Spinal cord (tissue), 10 donors: ENCODE measurements at places on chromosomes 1 and 21.

GRCh38 chr21:42343963-42344510 lies 6.8 kb downstream of the TFF2 start:
- DNase-seq, result no peak

- DNase-seq, result no peak
These were observed 443.4 kb upstream of the PRMT6 start for GRCh38 chr1:106613068-106613467.

- DNase-seq, result no peak
These were observed 97.6 kb downstream of the TOMM20 start for GRCh38 chr1:235030919-235031596.

DNA sequence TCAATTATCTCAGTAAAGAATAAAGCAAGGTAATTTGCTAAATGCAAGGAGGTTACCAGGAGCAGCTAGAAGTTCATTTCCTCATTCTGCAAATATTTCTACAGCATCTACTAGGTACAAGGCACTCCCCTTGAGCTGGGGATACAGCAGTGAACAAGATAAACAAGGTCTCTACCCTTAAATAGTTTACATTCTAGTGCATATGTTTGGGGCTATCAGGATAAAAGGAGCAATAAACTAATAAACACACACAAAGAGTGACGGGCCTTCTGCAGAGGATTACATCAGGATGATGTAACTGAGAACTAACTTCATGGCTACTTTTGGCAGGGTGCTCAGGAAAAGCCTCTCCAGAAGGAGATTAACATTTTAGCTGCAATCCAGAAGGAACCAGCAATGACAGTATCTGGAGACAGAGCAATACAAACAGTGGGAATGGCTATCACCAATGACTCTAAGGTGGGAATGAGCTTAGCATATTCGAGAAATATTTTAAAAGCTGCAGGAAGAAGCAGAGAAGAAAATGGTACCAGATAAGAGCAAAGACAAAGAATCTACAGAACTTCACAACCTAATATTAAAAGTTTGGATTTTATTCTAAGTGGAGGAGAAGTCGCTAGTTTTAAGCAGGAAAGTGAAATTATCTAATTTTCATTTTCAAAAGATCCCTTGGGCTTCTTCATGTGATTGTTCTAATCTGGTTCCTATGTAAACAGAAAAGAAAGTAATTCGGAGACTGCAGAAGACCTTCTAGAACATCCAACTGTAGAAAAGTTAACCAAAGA lies 25.8 kb downstream of the TP53BP2 start:
- DNase-seq, result no peak

DNA sequence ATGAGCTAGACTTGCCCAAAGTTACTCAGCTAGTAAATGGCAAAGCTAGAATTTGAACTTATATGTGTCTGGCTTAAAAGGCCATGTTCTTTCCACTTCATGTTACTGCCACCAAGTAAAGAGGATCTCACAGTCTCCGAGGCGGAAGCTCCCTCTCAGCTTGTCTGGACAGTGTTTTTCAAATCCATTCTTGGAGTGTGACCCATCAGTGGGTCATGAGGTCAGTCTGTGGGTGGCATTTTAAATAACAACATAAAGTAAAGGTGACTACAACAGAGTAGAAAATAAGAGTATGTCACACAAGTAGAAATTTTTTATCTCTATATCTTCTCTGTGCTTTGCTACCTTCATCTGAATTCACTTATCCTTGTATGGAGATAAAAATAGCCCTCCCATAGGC lies 3.2 kb upstream of the HMGB4 start:
- DNase-seq, result no peak

DNA sequence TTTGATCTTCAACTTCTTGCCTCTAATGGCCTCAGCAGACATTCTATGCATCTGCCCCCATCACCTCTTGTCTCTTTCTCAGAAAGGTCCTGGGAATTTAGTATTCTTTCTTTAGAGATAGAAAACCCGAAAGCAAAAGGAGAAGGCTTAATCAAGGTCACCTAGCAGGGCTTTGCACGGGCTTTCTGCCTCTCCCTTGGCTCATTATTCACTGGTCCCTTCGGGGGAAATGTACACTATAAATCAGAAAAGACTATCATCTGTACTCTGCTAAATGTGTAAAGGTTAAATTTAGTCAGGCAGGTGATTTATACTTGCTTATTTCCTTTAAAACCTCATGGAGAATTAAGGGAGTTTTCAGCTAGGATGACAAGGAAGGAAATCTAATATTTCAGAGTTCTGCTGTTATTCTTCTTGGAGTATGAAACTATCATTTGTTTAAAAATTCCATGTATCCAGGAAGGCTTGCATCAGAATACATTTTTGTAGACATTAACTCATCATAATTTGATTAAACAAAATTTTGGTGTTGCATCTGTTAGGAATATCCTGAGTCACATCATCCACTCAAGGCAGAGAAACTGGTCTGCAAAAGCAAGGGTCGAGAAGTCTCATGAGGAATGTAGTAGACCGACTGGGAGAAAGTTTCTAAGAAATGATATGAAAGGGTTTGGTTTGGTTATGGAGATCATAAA lies 124.6 kb downstream of the GABPA start:
- DNase-seq, result no peak

DNA sequence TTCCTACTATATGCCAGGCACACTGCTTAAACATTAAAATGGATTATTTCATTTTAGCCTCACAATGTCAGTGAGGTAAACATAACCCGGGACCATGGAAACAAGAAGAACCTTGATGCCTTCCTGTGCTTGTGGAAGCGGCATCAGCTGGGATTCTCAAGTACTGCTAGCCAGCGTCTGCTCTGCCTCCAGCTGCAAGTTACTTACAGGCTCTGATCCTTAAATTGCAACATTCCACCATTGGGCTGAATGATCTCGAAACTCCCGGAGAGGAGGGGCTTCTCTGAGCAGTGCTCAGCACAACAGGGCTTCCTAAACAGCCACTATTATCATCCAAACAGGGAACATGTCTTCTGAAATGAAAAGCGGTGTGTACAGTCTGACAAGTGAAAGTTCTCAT lies 6.7 kb upstream of the MAN1C1 start:
- peak; percentile 33 for DNase-seq

DNA sequence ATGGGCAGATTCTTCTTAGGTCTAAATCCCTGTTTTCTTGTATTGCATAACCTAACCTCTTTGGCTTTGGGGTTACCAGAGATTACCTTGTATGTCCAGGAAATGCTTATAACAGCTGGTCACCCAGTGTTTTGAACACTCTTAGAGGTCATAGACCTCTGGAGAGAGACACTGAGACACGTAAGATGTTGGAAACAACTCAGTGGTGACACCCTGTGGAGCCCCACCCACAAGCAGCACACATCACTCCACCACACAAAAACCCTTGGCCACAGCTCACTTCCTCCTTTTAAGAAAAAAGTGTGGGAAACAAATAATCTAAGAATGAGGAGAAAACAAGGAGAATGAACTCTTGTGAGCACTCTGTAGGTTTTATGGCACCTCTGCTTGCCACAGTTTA lies 26.3 kb upstream of the CYP4B1 start:
- DNase-seq, result no peak

- DNase-seq, result no peak
These were observed 7.0 kb upstream of the TNFRSF1B start for GRCh38 chr1:12159816-12160215.

DNA sequence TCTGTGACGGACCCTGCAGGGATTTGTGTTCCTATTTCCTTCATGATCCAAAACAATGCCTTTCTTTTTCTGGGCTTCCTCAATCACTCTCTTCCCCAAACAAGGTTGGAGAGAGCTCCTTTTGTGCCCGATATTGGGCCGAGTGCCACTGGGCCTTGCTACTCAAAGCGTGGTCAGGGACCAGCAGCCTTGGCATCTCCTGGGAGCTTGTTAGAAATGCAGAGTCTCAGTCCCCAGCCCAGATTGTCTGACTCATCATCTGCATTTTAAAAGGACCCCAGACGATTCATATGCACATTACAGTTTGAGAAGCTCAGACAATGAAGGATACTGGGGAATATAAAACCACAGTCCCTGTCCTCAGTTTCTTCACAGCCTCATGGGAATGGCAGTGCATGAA lies 19.9 kb downstream of the ADORA1 start:
- peak; percentile 65 for DNase-seq

- no peak for DNase-seq
These were observed 25.3 kb downstream of the NFIA start for GRCh38 chr1:61107638-61108037.

- no peak for DNase-seq
These were observed 16.2 kb downstream of the JMJD4 start for GRCh38 chr1:227718932-227719331.

- no peak for DNase-seq
These were observed 81.0 kb downstream of the GLIS1 start for GRCh38 chr1:53657891-53658396.

- DNase-seq, result no peak
These were observed 13.2 kb upstream of the EXO5 start for GRCh38 chr1:40495315-40495903.

DNA sequence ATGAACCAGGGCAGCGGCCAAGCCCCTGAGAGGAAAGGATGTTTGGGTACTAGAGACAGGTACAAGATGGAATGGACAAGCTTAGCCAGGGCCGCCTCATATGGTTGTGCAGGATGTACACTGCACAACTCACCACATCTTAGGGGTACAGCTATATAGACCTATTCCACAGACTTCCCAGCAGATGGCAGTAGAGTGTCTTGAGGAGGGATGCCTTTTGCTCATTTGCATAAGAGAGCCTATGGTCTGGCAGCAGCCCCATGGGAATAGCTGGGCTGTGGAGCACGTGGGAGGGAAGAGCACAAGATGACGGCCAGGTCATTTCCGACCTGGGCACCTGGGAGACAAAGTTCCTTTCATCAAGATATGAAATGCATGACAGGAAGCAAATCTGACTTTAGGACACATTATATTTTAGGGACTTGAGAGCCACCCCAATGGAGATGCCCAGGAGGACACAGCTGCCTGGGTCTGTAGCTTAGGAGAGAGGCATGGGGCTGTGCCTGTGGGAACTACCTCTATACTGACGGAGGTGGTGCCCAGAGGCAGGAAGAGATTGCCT lies 215.5 kb downstream of the KCNJ6 start:
- DNase-seq, result peak; percentile 51

DNA sequence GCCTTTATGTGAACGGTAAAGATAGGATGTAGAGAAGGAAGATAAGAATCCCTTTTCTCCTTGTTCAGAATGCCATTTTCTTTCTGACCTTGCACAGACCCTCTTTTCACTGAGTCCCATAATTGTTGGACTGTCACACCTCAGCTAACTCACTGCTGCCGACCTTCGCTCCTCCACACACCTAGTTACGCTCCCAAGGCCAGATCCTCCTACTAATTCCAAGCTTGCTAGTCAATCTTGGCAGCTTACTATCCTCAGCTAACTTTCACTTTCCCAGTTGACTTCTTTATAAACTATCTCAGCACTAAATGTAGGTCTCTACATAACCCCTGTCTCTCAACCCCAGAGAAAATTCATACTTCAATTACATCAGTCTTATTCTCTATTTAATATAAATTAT lies 471.8 kb upstream of the PRMT6 start:
- DNase-seq, result no peak
